ENCODE measurements at places on chromosomes 13 and 19. TPM values are rescaled to one million over a fixed set of nuclear protein-coding genes. Genes with fewer than 3 reads are reported as not detected.

KLF1 gene
- total RNA-seq, result not detected

ZNF615 gene
- 1.6 TPM for total RNA-seq

UBAC2 gene
- 67.4 TPM for total RNA-seq

CLEC17A gene
- total RNA-seq, result not detected

UBE2M gene
- 120 TPM for total RNA-seq

ZNF471 gene
- total RNA-seq, result not detected

PCDH17 gene
- total RNA-seq, result 0.02 TPM

PSG1 gene
- not detected for total RNA-seq

OR10H1 gene
- total RNA-seq, result 0.17 TPM

ALOX5AP gene
- total RNA-seq, result not detected

RAB11B gene
- 140 TPM for total RNA-seq

CTXN1 gene
- total RNA-seq, result 56.0 TPM
